ENCODE measurements at places on chromosomes 7 and 10. TPM values are rescaled to one million over a fixed set of nuclear protein-coding genes. Genes with fewer than 3 reads are reported as not detected.

- no peak for ATAC-seq
These were observed 18.2 kb upstream of the CHST3 start for GRCh38 chr10:71945819-71946474.

- ATAC-seq = no peak
These were observed 47.0 kb upstream of the VWDE start for GRCh38 chr7:12450615-12451014.

- ATAC-seq = no peak
These were observed 84.8 kb upstream of the CCNY start for GRCh38 chr10:35251373-35252100.

DNA sequence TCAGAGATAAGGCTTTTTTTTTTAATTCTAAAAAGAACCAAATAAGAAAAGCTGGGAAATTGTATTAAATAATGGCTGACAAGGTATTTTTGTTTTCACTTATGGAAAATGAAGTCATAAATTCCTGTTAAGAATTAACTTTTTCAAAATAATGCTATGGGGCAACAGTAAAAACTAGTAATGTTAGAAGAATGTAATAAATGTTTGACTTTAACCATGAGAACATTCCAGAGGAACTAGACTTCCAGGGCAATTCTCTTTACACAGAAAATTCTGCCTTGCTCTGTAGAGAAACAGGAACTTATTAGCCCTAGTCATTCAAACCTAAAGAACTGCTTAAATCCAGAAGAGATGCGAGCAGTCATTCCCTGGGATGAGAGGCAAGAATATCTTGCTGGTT, 571.1 kb downstream of the IPMK start:
- ATAC-seq = no peak

Gene PRF1
- total RNA-seq = not detected
